Spinal cord (tissue), 10 donors: ENCODE measurements at places on chromosomes 3 and 15. TPM values are rescaled to one million over a fixed set of nuclear protein-coding genes. Genes with fewer than 3 reads are reported as not detected.

Gene C3orf85
- polyA plus RNA-seq, result 0.21 TPM

Gene SEMA6D
- 160 TPM for polyA plus RNA-seq

Gene CPN2
- not detected for polyA plus RNA-seq

Gene LYZL4
- not detected for polyA plus RNA-seq

Gene EPHB3
- polyA plus RNA-seq, result 35.2 TPM

Gene CFAP92
- 4.5 TPM for polyA plus RNA-seq

Gene SEMA3G
- 19.8 TPM for polyA plus RNA-seq

Gene LINGO1
- polyA plus RNA-seq, result 134 TPM

Gene PP2D1
- 0.44 TPM for polyA plus RNA-seq
